ENCODE measurements at places on chromosomes 1 and 21. TPM values are rescaled to one million over a fixed set of nuclear protein-coding genes. Genes with fewer than 3 reads are reported as not detected.

- DNase-seq: no peak
Observed at GRCh38 chr1:159947942-159948341, 2.5 kb upstream of the IGSF9 start.

GRCh38 chr1:26946270-26946669 lies 14.0 kb downstream of the KDF1 start:
- DNase-seq: no peak

GRCh38 chr1:211148366-211148765 lies 14.4 kb upstream of the KCNH1 start:
- no peak for DNase-seq

GRCh38 chr1:101314244-101314643 lies 77.4 kb downstream of the S1PR1 start:
- DNase-seq: no peak

DNA sequence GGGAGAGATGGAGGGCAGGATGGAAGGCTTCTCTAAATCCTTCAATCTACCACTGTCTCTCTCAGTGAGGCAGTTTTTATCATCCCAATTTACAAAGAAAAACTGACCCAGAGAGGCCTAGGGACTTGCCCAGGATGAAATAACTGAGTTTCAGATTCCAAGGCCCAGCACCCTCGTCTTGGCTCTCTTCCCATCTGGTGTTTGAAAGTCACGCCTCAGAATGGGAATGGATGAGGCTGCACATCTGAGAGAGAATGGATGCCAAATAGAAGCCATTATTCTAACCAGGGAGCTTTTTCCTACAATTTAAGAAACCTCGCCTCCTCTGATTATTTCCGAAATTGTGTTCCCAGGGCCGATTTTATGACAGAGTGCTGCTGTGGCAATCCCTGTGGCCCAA lies 10.6 kb upstream of the KCNN3 start:
- DNase-seq: no peak

DNA sequence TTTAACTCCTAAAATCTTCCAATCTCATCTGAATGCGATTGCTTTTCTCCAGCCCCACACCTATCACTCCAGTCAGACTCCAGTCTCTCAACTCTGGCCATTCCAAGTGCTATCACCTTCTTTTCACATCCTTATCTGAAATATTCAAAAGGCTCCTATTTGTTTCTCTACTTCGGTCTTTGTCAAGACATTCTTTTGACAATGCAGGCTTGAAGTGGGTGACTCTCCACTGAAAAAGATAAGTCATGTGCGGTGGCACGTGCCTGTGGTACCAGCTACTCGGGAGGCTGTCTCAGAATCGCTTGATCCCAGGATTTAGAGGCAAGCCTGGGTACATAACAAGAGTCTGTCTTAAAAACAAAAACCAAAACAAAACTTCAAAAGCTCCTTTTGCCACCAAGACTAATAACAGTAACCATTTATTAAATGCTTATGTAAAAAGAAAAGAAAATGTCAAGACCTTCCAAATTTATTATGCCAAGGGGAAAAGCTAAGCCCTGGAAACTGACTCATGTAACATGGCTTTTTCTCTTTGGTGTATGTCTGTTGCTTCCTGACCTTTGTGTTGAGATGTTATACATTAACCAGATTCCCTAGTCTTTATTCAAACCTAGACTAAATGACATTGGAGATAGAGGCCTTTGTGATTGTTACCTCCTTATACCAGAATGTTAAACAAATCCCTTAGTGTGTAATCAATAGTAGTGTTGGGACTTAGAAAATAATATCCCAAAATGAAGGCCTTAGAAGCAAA lies 3.6 kb downstream of the ALG14 start:
- DNase-seq: no peak

- DNase-seq: no peak
Observed at GRCh38 chr1:200970771-200971427, 52.6 kb downstream of the KIF21B start.

- DNase-seq: peak; percentile 40
Observed at GRCh38 chr1:6445062-6445763, 20.6 kb downstream of the ESPN start.

- no peak for DNase-seq
Observed at GRCh38 chr1:68319907-68320306, 87.6 kb upstream of the WLS start.

- no peak for DNase-seq
Observed at GRCh38 chr1:226661271-226661670, 77.8 kb downstream of the ITPKB start.

Gene PLEKHN1
- polyA plus RNA-seq: 0.28 TPM

Gene ARHGEF2
- polyA plus RNA-seq: 38.0 TPM

Gene DAB1
- polyA plus RNA-seq: 0.16 TPM

Gene SYT14
- polyA plus RNA-seq: not detected
